ENCODE measurements at places on chromosomes 12 and 14.

DNA sequence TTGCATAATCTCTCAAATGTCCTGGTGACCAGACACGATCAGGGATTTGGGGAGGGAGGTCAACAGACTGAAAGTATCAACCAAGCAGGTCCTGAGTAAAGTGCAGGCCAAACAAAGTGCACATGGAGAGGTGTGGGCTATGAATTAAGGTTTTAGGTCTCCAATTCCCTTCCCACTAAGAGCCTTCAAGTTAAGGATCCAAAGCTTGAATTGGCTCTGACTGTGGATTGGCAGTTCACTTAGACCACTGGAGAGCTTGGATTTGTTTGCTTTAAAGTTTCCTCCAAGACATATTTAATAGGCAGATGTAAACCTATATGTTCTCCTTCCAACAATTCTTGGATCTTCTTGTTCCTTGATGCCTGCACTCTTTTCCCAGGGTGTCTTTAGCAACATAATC lies 129.6 kb upstream of the IGF1 start:
- DNase-seq = no peak

DNA sequence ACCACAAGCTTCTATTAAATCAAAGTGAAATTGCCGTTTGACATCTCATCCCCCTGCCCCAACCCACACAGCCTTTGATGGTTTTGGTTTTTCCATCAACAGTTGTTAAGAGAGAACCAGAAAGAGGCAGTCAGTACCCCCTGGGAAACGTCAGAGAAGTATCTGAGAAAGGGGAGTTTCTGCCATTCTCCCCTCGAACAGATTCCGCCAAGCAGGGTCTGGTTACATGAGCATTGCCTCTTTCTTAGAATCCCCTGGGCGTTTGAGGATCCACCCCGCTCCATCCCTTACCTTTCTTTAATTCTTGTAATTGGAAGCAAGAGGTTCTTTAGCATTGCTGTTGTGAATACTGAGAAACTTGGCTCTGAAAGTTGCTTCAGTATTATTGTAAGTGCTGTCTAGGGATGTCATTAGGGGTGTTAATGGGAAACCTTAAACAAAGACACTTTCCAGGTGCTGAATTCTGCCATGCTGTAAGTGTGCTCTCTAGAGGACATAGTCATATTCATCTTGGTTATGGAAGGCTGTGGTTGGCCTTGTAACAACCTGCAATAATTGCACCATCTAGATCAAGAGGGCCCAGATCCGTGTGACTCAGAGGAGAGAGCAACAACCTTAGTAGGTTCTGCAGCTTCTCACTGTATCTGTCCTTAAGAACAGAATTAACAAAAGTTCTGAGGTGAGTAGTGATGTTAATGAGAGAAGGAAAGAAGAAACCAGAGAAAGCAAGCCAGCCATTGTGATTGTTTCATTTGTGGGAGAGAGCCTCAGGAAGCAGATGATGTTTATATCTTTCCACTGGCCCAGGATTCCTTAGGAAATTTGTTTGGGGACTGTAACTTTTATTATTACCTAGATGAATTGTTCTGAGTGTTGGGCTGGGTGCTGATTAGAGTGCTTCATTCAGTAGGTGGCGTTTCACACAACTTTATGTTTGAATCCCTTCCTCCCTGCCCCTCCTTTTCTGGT lies 9.0 kb downstream of the TMBIM6 start:
- peak; percentile 72 for DNase-seq

DNA sequence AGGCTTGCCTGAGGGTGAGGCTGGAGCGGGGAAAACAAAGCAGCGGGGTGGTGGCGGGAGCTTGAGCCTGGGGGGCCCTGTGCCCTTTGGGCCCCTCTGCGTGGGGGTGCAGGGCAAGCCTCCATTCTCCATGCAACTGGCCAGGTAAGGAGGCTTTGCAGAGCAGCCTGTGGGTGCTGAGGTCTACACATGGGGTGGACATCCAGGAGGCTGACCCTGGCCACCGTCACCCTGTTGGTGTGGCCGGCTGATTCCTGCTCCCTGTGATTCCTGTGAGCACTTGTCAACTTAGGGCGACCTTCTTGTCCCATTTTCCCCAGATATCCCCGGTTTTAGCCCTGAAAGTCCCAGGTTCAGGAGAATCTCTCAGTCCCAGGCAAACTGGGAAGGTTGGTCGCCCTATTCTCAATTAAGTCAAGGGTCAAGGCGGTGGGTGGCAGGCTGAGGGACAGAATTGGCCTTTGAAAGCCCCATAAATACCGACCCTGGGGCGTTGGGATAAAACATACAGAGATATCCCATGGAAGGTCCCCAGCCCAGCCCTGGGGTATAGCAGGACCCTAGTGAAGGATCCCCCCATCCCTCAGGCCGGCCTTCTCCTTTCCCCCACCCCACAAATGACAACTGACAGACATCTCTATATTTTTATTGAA lies 70.5 kb downstream of the PRIMA1 start:
- no peak for DNase-seq

GRCh38 chr12:92143686-92144630 lies 1.7 kb downstream of the BTG1 start:
- DNase-seq = peak; percentile 63

- DNase-seq = peak; percentile 95
Observed at GRCh38 chr12:32679091-32679919, at the start of gene DNM1L. DNM1L (plus strand) TSS chr12:32679301; CDS start chr12:32679364, 63 bp downstream.

GRCh38 chr14:51674294-51675002 lies 22.7 kb downstream of the FRMD6 start:
- no peak for DNase-seq
